ENCODE measurements at places on chromosomes 3 and 15.

- no peak for DNase-seq
Measured at GRCh38 chr3:141261472-141262307, 30.1 kb downstream of the PXYLP1 start.

DNA sequence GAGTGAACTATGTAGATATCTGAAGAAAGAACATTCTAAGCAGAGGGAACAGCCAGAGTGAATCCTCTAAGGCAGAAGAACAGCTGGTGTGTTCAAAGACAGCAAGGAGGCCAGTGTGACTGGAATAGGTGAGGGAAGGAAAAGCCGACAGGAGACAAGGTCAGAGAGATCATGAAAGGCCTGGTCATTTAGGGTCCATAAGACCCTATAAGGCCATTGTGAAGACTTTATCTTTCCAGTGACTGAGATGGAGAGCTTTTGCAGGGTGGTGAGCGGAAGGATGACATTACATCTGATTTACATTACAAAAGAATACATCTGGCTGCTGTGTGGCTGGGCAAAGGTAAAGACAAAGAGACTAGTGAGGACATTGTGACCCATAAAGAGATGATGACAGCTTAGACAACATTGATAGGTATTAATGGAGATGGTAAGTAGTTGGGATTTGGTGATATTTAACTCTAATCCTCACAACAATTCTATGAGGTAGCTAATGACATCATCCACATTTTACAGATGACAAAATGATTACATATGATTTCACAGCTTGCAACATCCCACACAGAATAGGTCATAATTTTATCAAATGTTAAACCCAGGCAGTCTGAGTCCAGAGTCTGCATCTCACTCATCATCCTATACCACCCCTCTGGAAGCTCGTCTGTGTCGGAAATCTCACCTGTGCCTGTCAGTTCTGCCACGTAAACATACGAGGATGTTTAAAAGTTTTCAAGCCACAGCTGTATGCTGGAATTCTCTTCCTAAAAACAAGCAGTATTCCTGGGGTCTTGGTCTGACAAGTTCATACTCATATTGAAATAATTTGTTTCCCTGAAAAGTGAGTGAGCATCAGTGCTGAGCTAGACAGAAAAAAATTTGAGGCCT lies 70.2 kb upstream of the PIK3R4 start:
- DNase-seq = no peak

GRCh38 chr3:50345008-50345407 lies 524 bp downstream of the ZMYND10 start:
- DNase-seq = no peak

- no peak for DNase-seq
Measured at GRCh38 chr3:70728311-70728710, 415.9 kb upstream of the MDFIC2 start.

- no peak for DNase-seq
Measured at GRCh38 chr3:7620401-7620800, 759.5 kb downstream of the GRM7 start.

GRCh38 chr3:69842789-69843188 lies 103.5 kb downstream of the MITF start:
- no peak for DNase-seq

GRCh38 chr3:180926526-180926925 lies 14.1 kb downstream of the FXR1 start:
- no peak for DNase-seq

- no peak for DNase-seq
Measured at GRCh38 chr3:37132334-37132733, 42.0 kb downstream of the LRRFIP2 start.

DNA sequence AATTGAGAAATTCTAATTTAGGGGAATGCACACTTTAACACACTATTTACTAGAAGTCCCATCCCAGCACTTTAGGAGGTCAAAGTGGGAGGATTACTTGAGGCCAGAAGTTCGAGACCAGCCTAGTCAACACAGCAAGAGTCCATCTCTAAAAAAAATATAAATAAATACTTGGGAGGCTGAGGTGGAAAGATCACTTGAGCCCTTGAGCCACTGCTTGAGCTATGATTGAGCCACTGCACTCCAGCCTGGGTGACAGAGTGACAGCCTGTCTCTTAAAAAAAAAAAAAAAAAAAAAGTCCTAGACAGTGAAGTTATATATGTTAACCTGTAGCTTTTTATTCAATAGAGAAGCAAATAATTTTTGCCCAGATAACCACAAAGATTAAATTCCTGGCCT lies 69.2 kb downstream of the DLG1 start:
- DNase-seq = no peak

DNA sequence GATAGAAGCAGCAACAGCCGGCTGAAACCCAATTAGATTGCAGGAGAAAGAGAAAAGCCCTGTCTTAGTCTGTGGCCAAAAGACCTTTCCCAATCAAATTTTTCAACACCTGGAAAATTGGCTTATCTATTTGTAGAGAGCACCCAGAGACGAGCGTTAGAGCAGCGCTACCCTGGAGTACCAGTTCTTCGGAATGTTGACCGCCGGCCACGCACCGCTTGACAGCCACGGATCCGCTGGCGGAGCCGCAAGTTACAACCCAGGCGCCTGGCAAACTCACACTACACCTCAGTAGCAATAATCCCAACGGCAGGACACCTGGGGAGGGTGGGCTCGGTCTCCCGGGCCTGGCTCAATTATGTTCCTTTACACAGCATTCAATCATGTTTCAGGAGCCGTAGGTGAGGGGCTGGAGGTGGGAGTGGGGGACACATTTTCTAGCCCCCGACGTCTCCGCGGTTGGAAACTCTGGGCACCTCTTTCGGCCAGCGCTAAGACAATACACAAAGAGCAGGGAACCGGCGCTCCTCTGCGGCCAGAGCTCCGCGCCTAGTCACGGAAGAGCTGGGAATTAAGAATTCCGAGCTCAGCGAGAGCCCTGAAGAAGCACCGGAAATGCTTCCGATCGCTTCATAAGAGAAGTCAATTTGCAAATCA lies 1.2 kb downstream of the MB21D2 start:
- DNase-seq = peak; percentile 28

All from HuH-7 (cell line).